Activated CD8-positive, alpha-beta memory T cell treated with anti-CD3 and anti-CD28 coated beads for 1 hour (primary cell): ENCODE measurements at places on chromosomes 13 and 19.

GRCh38 chr13:41610404-41610803 lies 153.1 kb downstream of the RGCC start:
- no peak for DNase-seq

- DNase-seq, result no peak
Observed at GRCh38 chr19:31039151-31039550, 310.1 kb downstream of the TSHZ3 start.

GRCh38 chr19:17860331-17860992 lies 752 bp downstream of the RPL18A start:
- DNase-seq, result no peak

- no peak for DNase-seq
Observed at GRCh38 chr19:51676566-51677083, 16.5 kb upstream of the SPACA6 start.

DNA sequence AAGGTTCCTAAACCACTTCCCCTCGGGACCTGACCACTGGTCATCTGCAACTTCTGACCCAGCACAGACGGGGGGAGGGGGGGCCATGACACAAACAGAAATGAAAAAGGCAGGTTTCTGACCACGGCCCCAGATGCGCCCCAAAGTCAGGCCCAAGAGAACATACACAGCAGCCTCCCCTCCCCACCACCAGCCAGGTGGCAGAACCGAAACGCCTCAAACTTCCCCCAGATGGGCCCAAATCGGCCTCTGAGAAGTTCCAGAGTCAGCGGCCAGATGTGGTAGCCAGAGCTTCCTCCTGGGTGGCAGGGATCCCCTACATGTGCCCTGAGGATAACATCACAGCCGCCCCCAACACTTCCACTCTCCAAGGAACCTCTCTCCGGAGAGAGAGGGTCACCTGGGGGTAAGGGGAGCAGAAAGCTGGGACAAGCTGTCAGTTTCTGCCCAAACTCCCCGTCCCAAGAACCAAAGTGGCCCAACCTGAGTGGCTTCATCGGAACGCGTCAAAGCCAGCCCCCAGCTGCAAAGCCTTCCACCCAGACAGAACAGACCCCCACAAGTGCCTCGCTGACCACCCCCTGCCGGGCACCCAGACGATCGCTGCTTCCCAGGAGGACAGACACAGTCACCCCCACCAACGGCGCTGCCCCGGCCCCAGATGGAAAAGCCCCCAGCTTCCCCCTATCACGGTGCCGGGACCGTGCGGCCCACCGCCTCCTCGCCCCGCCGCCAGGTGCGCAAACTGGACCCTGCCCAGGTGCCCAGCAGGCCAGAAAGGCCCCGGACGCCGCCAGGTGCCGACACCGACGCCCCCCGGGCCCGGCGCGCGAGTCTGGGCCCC lies 800 bp downstream of the ELL start:
- no peak for DNase-seq

GRCh38 chr13:23021906-23022305 lies 158.9 kb upstream of the SGCG start:
- DNase-seq, result no peak

DNA sequence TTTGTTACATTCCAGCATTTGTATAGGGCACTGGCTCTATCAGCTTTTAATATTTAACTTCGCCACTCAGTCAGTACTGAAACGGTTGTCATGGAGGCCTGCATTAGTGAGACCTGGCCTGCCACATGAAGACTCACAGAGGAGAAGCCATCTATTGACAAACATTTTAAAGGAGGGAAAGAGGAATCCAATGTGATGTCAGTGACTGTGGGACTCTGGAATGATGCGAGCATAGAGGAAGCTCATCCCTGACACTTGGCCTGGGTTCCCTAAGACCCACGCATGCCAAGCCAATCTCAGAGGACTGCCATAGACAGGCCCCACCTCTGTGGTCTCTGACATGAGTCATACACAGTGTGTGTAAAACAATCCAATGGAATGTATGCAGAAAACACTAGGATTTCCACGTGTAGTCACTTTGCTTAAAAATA lies 7.9 kb upstream of the DPY19L3 start:
- DNase-seq, result no peak

DNA sequence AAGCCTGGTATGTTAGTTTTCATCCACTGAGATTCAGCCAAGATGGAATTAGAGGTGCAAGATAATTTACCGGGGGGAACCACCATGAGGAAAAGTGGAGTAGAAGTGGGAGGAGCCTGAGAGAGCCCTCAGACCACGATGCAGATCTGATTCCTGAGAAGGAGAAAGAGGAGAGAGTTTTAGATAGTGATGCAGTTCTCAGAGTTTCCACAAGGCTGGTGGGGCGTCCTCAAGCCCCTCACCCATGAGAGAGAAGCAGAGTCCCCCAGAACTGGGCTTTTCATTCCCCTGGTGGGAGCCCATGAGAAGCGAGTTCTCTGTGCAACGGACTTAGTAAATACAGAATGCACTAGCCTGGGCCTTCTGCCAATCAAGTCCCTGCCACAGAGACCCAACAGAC lies 18.1 kb downstream of the CEACAM5 start:
- DNase-seq, result no peak

- no peak for DNase-seq
Observed at GRCh38 chr13:105920370-105920769, 615.1 kb downstream of the EFNB2 start.

DNA sequence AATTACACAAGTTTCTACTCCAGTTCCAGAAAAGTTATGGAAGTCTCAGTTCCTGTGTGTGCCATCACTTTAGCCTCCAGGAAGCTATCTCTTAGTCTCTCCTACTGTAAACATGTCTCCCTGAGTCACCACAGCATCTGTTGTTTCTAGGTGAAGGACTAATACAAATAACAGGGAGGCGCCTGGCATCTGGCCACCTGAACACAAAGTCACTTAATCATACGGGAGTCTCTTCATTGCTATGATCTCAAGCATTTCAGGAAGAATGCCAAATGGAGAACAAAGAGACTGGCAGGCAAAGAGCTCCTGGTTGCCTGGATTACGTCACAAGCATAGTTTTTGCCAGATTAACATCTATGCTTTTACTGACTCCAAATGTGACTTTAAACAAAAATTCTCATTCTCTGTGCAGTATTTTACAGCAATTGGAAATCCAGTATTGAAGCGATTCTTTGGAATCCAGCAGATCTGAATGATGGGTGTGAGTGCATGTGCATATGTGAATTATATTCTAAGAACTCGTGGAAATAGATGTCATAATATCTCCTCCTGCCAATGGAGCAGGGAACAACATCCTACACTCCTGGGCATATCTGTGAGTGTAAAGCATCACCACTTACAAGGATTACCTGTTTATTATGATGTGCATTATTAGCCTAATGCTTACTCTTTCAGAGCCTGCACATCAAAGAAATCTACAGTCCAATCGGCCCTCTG lies 572.8 kb downstream of the PCDH9 start:
- DNase-seq, result no peak

- DNase-seq, result no peak
Observed at GRCh38 chr13:77696879-77697216, 639 bp upstream of the SLAIN1 start.

GRCh38 chr19:18879579-18880373 lies 16.2 kb downstream of the CERS1 start:
- no peak for DNase-seq

DNA sequence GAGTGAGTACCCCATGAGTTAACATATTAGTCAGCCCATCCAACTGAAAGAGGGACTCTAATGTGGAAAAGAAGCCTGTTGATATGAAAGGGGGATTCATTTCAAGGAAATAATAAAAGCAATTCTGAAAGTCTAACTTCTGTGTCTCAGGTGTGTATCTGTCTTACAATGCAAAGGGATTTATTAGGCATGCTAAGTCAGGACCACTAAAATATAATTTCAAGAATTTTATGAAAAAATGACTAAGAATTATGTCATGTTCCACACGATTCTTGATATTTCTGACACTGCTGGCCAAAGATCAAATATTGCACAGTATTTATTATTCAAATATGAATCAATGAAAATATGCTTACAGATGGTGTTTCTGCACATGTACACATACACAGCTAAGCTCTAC lies 130.8 kb downstream of the KLF12 start:
- DNase-seq, result no peak

GRCh38 chr19:5534787-5535586 lies 32.8 kb downstream of the TINCR start:
- DNase-seq, result no peak

DNA sequence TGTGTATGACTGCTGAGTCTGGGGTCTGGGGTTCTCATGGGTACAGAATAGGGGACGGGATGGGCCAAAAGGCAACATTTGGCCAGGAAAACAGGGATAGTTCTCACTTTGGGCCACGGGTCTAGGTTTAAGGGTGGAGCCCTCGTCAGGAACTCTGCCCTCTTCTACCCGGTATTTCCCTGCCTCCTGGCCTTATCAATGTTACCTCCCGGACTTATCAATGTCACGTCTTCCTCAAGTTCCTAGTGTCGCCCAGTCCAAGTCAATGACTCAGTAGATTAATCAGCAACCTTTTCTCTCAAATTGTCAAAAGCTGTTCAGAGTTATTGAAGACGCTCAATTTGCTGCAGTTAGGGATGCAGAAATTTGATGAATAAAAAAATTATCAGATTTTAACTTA lies 234.8 kb downstream of the B3GLCT start:
- DNase-seq, result no peak

GRCh38 chr19:32232449-32232848 lies 113.0 kb upstream of the ZNF507 start:
- DNase-seq, result no peak

DNA sequence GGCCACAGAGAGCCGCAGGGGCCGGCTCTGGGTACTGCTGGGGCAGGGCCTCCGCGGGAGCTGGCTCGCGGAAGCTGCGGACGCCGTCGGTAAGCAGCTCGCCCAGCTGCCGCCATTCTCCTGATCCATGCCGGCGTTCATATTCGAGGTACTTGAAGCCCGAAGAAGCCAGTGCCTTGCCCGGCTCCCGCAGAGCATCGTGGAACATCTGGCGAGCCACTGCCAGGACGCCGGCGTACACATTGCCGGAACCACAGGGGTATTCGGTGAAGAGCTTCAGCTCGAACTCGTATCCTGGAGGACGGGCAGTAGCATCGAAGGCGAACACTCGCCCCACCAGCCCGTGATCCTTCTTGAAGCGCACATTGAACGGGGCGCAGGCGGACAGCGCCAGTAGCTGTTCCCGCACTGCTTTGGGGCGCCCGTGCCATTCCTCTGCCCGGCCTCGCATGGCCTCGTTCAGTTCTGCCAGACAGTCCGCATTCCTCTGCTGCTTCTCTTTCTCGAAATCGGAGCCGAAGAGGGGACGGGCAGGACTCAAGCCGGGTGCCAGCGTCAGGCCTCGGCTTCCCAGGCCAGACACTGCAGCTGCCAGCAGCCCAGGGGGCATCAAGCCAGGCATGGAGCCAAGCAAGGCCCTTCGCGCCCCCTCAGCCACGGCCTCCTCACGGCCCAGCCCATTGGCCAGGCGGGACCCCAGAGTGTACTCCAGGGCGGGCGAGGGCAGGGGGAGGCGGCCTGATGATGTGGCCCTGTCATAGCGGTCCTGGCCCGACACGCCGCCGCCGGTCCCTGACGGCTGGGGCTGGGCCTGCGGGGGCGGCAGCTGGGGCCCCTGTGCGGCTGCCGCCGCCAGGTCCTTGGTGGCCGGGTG lies 1.0 kb downstream of the IRF2BP1 start:
- DNase-seq, result no peak

GRCh38 chr19:16901491-16902175 lies 12.8 kb downstream of the F2RL3 start:
- DNase-seq, result no peak

DNA sequence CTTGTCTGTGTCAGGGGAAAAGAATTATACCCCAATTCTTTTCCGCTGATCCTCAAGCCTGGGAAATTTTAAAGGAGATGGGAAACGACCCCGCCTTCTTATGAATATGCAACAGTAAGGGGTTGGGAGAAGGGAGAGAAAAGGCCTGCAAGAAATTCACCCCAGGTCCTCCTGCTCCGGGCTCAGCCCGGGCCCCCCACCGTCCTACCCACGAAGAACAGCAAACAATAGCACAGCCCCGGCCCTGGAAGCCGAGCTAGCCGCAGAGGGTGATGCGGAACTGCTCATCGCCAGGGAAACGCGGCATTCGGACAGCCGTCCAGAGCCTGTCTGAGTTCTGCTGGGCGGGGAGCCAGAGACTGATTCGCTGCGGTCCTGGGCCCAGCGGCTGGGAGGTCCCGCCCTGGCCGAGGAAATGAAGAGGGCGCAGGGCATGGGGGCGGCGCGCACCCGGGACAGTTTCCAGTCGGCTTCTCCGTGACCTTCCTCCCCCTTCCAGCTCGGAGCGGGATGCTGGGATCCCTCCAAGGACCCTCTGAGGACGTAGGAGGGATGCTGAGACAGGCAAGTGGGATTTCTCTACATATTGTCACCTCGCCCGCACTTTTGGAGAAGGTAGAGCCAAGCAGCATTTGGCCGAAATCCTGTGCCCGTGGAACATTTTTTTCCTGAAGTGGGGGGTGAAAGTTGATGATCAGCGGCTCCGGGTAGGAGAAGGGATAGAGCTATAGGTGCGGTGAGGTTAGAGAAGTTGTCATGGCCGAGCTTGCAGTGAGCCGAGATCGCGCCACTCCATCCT lies 82.3 kb upstream of the C1QTNF9B start:
- DNase-seq, result no peak

DNA sequence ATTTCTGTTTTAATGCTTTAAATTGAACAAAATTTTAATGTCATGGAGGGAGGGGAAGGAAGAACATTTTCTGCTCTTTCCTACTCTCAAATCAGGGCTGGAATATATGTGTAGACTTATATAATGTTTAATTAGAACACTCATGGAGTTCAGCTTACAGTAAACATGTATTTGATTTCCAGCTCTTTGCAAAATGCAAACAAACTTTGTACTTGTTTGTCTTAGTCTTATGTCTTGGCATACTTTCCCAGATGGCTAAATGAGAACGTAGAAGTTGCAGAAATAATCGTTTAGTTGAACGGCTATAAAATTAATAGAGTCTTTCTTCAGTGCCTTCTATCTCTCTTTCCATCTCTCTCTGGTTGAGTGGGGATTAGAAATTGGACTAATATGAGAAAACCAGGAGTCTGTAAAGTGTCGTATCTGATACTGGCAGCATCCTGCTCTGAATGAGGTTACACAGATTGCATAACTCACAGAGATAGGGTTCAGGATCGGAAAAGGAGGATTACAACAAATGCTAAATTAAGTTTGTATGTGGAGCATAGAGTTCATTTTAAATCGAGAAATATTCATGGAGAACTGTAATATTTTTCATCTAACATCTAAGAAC lies 82.3 kb downstream of the FGF9 start:
- no peak for DNase-seq

DNA sequence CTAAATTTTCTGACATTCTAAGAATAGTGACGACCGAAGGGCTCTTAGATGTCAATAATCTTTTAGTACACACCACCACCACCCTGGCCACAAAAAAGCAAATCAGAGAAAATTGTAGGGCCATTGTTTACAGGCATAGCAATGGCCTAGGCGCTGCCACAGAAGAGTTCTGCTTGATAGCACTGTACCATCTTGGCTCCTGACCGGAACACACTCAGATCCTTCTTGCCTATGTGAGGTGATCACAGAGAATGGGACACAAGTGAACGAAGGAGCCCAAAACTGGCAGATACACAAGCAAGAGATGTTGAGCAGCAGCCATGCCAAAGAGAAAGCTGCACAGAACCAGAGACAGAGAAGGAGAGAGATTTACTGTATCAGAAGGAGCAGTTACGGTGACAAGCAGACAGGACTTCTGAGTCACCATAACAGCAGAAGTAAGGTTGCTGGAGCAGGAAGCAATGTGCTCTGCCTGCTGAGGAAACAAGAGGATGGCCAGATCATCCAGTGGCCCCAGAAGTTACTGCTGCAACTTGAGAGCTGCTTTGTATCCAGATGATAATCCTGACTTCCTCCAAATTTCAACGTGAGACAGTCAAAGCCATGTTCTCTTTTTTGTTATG lies 105.2 kb downstream of the SLITRK6 start:
- DNase-seq, result no peak

- DNase-seq, result no peak
Observed at GRCh38 chr13:83211301-83211700, 671.0 kb downstream of the SLITRK1 start.
